MCF 10A (cell line): ENCODE measurements at places on chromosomes 3 and 15.
A peak's percentile ranks its signal among the peaks of the same experiment; 100 is the strongest.

- DNase-seq = peak; percentile 39
Measured at GRCh38 chr3:152272771-152273242, 4.1 kb downstream of the MBNL1 start.

GRCh38 chr3:195752066-195752465 is 31.3 kb downstream of the MUC20 start:
- no peak for DNase-seq

GRCh38 chr15:31024330-31024729 is 32.9 kb upstream of the MTMR10 start:
- DNase-seq = peak; percentile 72

DNA sequence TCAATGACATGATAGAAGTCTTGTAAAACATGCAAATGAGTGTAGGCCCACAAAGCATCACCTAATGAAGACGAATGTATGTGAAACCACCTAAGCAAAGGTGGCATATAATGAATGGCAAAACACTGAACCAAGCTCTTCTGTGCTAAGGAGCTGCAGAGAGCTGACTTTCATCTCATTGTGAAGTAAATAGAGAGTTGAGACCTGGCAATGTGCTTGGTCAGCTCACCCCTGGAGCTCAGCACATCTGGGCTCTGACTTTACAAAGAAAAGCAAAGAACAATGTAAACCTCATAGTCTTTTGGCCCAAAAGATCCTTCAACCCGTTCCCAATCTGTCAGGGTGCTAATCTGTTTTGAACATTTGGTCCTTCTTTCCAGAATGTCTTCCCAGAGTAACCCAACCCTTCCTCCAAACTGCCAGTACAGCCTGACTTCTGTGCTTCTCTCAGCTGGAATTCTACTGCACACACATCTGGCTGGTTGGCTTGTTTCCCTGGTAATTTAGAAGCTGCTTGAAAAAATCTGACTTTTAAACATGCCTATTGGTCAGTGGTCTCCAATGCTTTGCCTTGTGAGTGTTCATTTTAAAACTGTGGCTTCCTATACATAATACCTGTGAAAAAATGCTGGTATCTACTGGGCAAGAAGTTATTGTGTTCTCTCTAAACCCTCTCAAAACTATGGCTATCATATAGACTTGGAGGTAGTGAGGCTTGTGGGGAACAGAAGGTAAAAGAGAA is 101.7 kb downstream of the CD200R1L start:
- DNase-seq = no peak

DNA sequence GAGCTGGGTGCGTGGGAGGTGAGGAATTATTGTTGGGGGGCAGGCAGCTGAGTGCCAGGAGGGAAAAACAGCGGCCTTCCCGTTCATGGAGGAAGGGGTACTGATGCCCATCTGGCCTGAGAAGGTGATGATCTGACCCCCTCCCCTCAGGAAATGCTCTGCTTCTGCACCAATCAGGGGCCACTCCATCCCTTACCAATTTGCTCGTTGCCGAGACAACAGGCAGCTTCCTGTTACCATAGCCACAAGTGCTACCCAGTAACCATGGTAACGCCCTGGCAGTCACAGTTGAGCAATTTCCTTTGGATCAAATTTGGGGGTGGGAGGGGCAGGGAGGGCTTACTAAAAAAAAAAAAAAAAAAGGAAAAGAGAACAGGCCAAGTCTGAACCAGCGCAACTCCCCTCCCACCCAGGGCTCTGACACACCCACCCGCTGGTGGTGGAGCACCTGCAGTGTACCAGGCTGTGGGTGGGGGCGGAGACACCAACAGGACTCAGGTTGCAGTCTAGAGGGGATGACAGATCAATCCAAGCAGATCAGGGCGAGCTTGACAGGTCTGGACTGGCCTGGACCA is 13.7 kb downstream of the CELF6 start:
- DNase-seq = peak; percentile 25

DNA sequence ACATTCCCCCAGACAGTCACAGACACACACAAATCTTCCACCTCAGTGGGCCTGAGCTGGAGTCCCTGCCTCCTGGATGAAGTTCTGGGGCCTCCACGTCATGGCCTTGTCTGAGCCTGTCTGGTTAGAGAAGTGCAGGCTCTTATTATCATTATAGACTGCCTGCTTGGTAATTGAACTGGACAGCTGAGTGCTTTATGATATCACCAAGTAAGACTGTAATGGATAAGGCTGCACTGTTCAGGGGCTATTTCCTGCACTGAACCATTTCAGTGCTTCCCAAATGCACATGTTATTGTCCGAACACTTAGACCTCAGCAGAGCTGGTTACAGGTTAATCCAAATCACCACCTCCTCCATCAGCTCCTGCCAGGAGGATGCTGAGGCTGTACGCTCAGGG is 8.7 kb upstream of the ST6GAL1 start:
- no peak for DNase-seq

GRCh38 chr3:123576122-123576521 is 8.7 kb downstream of the HACD2 start:
- DNase-seq = no peak

DNA sequence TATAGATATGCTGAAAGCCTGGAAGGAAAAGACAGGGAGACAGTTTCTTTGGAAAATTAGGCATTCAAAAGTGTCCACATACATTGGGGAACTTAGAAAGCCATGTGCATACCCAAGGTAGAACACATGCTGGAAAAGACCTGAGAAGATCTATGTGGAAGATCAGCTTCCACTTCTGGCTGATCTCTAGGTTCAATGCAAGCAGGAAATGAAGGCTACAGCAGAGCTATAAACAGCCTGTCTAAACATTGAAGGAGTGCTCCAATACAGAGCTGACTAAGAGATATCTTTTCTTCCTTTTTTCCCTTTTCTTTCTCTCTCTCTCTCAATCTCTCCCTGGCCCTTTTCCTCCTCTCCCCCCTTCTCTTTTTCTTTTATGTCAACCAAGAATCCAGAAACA is 73.6 kb upstream of the TCF12 start:
- DNase-seq = no peak

DNA sequence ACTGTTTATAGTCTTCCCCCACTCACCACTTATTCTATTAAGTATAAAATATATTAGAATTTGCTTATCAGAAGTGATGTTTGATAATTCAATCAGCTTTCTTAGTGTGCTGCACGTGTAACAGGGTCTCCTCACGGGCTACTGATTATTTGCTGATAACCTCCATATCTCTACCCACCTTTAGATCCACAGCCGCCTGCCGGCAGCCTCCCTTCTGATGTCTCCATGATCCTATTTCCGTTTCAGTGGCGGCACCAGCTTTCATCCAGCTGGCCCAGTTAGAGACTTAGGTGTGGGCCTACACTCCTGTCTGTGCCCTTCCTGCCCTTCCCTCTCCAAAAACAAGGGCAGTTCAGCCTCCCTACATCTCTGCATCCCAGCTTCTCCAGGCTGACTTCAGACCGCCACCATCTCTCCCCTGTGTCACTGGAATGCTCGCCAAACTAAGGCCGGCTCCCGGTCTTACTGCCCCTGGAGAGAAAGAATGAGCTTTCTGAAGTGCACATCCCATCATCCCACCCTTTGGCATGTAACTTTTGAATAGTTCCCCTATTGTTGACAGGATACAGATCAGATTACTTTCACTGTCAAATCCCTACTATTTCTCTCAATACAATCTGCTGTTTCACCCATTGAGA is 76.6 kb upstream of the PRTG start:
- DNase-seq = no peak

GRCh38 chr3:16869261-16870005 is 15.3 kb upstream of the PLCL2 start:
- DNase-seq = no peak

- DNase-seq = no peak
Measured at GRCh38 chr3:124685067-124685466, 45.2 kb upstream of the UMPS start.

- no peak for DNase-seq
Measured at GRCh38 chr3:16810593-16811367, 74.0 kb upstream of the PLCL2 start.

- DNase-seq = peak; percentile 32
Measured at GRCh38 chr15:59268852-59269407, 62.3 kb downstream of the LDHAL6B start.

GRCh38 chr3:17301271-17301670 is 416.5 kb downstream of the PLCL2 start:
- DNase-seq = no peak

DNA sequence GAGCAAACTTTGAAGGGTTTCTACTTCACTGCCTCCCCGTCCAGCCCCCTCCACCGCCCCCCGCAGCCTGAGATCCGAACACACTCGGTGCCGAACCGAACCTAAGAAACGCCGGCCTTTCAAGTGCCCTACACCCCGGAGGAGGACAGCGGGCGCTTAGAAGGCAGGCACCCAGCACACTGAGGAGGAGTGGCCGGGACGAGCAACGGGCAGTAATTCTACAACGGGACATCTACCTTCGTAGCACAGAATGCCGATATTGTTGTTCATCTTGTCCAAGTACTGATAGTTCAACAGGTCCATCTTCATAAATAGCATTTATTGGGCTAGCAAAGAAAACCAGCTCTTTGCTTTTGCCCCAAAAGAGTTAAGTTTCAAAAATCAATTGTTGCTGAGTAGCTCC is 513 bp downstream of the VGLL4 start:
- peak; percentile 51 for DNase-seq

DNA sequence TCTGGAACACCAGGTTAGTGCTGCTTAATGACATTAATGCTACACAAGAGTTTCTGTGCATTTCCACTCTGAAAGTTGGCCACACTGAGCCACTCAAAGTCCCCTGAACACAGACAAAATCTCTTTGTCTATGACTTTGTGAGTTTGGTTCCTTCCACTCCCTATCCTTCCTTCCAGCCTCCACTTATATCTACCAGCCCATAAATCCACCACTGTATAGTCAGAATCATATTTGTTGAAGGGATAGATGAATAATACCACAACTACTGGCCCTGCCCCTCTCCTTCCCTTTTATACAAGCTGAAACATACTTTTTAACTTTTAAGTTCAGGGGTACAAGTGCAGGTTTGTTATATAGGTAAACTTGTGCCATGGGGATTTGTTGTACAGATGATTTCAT is 127.5 kb downstream of the ABHD5 start:
- DNase-seq = no peak

DNA sequence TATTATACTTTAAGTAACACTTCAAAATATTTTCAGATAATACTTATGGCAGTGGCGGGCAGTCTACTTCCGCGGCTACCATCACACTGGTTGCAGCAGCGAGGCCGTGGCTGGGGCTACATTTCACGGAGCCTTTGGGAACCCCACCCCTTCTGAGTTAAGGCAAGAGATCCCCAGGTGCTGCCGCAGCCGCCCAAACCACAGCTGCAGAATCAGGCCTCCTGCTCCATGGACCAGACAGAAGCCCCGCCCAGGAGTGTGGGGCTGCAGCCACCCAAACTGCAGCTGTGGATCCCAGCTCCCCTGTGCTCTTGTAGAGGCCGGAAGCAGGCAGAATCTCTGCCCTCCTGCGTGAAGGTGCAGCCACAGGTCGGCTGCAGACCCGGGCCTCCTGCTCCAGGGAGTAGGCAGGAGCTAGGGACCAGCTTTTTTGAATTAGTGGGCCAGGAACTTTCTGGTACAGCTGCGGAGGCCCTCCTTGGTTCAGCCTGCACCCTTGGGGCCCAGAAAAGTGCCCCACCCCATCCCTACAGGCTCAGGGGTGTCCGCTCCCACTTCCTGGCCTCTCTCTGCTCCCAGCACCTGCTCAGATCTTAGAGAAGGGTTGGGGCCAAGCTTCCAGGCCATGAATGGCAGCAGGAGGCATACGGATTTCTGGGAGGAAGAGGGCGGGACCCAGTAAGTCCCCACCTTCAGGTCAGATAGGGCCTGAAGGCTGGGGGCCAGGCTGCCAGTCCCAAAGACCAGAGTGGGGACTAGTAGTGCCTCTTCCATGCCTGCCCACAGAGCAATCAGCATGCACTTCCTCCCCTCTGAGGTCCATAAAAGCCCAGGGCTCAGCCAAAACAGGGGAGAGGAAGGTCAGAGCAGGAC is 1188.8 kb upstream of the CADM2 start:
- DNase-seq = no peak

- DNase-seq = no peak
Measured at GRCh38 chr15:101013201-101013550, 94.0 kb downstream of the LRRK1 start.

DNA sequence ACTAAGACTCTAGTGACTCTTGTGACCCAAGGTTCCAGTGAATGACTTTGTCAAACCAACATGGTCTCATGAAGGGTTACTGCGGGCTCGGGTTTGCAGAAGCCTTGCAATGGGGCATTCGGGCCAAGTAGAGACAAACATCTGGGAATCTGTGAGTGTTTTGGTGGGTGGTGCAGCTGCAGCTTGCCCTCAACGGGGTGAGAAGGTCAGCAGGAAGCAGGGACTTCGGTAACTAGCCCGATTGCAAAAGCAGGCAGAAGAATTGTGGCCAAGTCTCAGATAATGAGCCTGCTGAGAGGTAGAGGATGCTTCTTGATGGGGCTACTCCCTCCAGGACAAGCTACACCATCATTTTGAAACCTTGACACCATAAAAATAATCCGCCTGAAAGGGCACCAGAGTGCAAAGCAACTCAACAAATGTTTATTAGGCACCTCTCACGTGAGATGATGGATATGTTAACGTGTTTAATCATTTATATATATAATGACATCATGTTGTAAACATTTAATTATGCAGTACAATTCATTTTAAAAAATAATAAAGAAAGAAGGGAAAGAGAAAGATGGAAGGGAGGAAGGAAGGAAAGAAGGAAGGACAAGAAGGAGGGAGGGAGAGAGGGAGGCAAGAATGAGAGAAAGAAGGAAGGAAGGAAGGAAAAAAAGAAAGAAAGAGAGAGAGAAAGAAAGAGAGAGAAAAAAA is 263.9 kb upstream of the IGF1R start:
- no peak for DNase-seq

DNA sequence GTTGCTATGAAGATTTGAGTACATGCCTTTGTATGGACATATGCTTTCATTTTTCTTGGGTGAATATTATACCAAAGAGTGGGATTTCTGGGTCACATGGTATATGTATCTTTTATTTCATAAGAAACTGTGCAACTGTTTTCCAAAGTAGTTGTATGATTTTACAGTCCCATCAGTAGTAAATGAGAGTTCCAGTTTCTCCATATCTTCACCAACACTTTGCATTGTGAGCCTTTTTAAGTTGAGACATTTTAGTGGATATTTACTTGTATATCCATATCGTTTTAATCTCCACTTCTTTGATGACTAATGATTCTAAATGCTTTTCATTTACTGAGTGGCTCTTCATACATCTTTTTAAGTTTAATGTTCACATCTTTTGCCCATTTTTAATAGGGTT is 20.3 kb downstream of the MEF2A start:
- DNase-seq = no peak
